ENCODE measurements at places on chromosomes 2 and 18. TPM values are rescaled to one million over a fixed set of nuclear protein-coding genes. Genes with fewer than 3 reads are reported as not detected.

The FBLN7 gene
- total RNA-seq, result 5.4 TPM

The IL37 gene
- total RNA-seq, result not detected

The EGR4 gene
- not detected for total RNA-seq

The ITGAV gene
- total RNA-seq, result 48.4 TPM

The RRM2 gene
- total RNA-seq, result 9.3 TPM

The TBR1 gene
- not detected for total RNA-seq

The FAHD2A gene
- 67.5 TPM for total RNA-seq

The WDR75 gene
- 19.5 TPM for total RNA-seq

The CHRND gene
- not detected for total RNA-seq

The C1QL2 gene
- not detected for total RNA-seq

The SLC14A1 gene
- total RNA-seq, result 0.26 TPM

The HOXD3 gene
- not detected for total RNA-seq

The GPR75 gene
- total RNA-seq, result 1.1 TPM

The TWIST2 gene
- total RNA-seq, result 0.15 TPM

The NYAP2 gene
- total RNA-seq, result not detected

The ADGRF3 gene
- total RNA-seq, result not detected

DNA sequence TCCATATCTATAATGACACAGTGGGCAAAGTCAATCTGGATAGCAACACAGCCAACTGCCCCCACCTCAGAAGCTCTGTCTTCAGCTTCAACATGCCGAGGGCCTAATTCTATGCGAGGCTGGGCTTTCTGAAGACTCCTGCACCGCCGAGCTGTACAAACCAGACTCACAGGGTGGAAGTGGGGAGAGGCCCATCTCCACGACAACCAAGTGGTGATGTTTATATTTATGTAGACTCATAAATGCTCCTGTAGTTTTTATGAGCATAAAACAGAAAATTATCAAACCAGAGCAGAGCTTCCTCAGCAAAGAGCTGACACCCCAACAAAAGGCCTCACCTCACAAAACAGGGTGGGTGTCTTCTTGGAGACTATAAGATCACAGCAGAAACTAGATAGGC lies 77.0 kb upstream of the LGALSL start:
- no peak for DNase-seq
- no peak overlapping the region for H3K4me3 ChIP-seq

DNA sequence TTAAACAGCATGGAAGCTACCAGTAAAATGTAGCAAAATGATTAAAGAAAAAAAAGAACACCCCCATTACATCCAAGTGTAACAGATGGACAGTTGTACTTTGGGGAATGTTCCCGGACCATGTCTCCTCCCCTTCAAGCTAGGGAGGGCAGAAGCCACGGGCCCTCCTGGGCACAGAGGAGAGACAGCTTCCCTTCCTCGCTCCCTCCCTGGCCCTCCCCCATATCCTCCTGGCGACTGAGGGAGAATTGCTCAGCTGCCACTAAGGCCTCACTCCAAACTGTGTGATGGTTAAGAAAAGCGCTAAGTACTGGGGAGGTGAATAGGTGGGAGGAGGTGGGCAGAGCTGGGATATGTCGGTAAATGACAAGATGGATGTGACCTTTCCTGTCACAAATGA lies 358.0 kb downstream of the HRH4 start:
- no peak for DNase-seq
- H3K27ac ChIP-seq, result no peak overlapping the region
- H3K4me1 ChIP-seq, result no peaks in the 10 kb centered on the region
- H3K4me3 ChIP-seq, result no peak overlapping the region
- no peaks in the 10 kb centered on the region for H3K36me3 ChIP-seq
- H3K27me3 ChIP-seq, result no peaks in the 10 kb centered on the region

DNA sequence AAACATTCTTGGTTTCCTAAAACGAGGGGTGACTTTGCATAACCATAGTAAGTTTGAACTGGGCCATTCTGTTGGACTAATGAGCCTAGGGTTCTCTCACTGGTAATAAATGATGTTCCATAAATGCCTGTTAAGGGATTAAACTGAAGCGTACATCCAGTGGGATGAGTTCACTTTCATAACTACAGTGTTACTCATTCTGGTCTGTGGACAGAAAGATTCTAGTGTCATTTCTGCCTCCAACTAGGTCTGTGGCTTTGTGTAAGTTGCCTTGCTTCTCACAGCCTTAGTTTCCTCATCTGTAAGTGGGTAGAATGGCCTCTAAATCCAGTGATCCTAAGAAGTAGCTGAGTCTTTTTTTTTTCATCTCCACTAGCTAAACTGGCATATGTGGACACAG lies 1860.6 kb upstream of the PIK3C3 start:
- no peaks in the 10 kb centered on the region for H3K36me3 ChIP-seq
- no peak for DNase-seq
- H3K4me1 ChIP-seq, result no peaks in the 10 kb centered on the region
- H3K4me3 ChIP-seq, result no peak overlapping the region
- no peaks in the 10 kb centered on the region for H3K27me3 ChIP-seq

- H3K27ac ChIP-seq, result no peak overlapping the region
- DNase-seq, result no peak
- H3K36me3 ChIP-seq, result no peaks in the 10 kb centered on the region
- H3K4me3 ChIP-seq, result no peak overlapping the region
- H3K4me1 ChIP-seq, result no peaks in the 10 kb centered on the region
- H3K27me3 ChIP-seq, result no peaks in the 10 kb centered on the region
Measured at GRCh38 chr18:44546954-44547353, 133.7 kb upstream of the SETBP1 start.

DNA sequence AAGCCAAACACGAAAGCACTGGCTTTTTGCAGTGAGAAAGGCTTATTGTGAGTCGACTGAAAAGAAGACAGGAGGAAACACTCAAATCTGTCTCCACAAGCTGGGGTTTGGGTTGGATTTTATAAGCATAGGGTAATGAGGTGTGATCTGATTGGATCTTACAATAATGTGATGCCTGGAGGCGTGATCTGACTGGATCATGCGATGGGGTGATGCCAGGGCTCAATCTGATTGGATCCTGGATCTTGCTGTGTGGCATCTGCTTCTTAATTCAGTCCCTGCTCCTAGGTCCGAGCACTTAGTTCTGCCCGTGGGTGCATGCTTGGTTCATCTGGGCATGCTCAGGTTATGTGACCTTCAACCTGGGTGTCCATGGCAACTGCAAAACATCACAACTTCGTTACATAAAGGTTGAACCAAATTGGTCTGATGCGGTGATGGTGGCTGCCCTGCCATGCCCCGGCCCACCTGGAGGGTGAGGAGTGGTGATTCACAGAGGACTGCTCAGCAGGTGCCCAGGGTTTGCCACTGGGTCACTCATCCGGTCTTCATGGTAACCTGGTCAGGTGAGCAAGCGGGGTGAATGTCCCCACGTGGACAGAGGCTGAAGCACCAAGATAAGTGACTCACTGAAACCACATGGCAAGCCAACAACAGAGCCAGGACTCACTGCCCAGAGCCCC lies 111.0 kb downstream of the KCNF1 start:
- DNase-seq, result no peak
- no peak overlapping the region for H3K27ac ChIP-seq
- H3K36me3 ChIP-seq, result no peaks in the 10 kb centered on the region
- no peaks in the 10 kb centered on the region for H3K27me3 ChIP-seq

DNA sequence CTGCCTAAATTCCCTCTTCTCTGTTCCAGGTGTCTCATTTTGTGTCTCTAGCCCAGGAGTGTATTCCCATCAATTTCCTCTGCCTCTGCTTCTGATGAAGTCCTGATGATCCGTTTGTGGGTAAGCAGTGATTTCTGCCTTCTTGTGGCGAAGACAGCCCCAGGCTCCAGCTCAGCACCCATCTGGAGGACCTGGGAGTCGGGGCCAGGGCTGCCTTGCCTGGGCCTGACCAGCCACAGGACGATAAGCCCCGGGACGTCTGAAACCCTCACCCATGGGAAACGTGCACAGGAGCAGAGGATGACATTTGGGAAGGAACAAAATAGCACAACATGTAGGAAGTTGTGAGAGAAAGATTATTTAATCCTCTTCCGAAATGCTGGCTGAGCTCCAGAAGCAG lies 206.9 kb downstream of the FBXO15 start:
- no peak overlapping the region for H3K4me3 ChIP-seq
- no peak for DNase-seq
- H3K27me3 ChIP-seq, result no peaks in the 10 kb centered on the region
- H3K36me3 ChIP-seq, result no peaks in the 10 kb centered on the region

DNA sequence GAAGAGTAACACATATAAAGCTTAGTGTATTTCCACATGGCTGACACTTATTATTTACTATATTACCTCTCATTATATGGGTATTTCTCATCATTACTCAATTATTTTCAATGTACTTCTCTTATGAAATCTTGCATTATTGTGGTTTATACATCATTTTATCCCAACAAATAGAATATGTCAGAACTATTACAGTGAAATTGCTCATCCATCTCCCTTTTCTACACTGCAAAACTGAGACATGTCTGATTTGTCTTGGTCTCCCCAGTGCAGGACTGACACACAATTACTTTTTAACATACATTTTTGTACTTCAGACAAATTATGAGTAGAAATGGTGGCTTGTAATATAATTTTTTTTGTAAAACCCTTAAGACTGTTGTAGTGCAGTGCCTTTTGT lies 600.9 kb downstream of the PLCL1 start:
- DNase-seq, result no peak
- H3K36me3 ChIP-seq, result no peaks in the 10 kb centered on the region
- no peaks in the 10 kb centered on the region for H3K4me1 ChIP-seq
- no peaks in the 10 kb centered on the region for H3K27me3 ChIP-seq
- no peak overlapping the region for H3K4me3 ChIP-seq

DNA sequence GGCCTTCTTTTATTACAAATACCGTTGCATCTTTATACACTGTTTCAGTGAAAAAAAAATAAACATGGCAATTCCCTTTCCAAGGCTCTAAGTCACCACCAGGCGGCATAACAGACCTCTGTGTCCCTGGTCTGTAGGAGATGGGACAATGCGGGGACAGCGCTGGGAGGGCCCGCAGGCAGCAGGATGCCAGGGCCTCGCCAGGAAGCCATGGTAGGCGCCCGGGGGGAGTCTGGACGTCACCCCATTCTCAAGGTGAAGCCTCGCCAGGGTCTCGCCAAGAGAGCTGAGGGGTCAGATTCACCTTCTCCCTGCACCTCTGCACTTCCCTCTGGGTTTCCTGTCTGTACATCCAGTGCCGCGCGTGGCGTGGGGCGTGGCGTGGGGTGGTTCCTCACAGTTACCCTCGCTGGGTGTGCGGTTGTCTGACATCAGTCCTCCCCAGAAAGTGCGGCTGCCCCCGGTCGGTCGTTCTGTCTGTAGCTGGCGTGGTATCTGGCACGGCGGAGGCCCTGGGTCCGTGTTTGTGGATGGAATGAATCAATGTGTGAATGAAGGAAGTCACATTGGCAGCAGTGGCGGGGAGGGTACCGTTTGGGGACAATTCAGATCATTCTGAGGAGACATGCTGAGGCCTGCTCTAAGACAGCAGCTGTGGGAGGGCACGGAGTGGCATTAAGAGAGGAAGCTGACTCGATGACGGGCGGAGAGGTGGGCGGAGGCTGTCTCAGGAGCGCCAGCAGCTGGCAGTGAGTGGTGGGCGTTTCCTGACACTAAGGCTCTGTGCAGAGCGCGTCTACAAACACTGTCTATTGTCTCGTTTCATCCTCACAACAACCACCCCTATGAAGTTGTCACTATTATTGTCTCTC lies 46.0 kb downstream of the LRRFIP1 start:
- peak overlapping the region; percentile 9 for H3K27ac ChIP-seq
- DNase-seq, result no peak
- H3K27me3 ChIP-seq, result no peaks in the 10 kb centered on the region
- no peaks in the 10 kb centered on the region for H3K4me1 ChIP-seq
- H3K4me3 ChIP-seq, result no peak overlapping the region

DNA sequence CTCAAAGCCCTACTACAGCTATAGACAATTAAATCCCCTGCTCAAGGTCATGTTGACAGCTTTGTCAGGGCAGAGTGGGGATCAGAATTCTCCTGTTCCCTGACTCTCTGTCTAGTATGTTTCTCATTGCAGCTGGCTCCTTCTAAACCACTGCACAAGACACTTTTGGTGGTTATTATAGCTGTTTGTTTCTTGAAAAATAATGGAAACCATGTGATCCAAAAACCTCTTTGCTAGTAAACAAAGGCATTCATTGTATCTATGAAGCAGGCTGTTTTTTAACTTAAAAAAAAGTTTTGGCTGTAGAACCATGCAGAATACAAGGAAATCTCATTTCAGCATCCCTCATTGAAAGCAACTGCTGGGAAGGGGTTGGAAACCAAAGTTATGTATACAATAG lies 352.5 kb upstream of the EPHA4 start:
- H3K27me3 ChIP-seq, result no peaks in the 10 kb centered on the region
- no peak overlapping the region for H3K27ac ChIP-seq
- DNase-seq, result no peak
- H3K36me3 ChIP-seq, result no peaks in the 10 kb centered on the region
- H3K4me3 ChIP-seq, result no peak overlapping the region
- no peaks in the 10 kb centered on the region for H3K4me1 ChIP-seq

DNA sequence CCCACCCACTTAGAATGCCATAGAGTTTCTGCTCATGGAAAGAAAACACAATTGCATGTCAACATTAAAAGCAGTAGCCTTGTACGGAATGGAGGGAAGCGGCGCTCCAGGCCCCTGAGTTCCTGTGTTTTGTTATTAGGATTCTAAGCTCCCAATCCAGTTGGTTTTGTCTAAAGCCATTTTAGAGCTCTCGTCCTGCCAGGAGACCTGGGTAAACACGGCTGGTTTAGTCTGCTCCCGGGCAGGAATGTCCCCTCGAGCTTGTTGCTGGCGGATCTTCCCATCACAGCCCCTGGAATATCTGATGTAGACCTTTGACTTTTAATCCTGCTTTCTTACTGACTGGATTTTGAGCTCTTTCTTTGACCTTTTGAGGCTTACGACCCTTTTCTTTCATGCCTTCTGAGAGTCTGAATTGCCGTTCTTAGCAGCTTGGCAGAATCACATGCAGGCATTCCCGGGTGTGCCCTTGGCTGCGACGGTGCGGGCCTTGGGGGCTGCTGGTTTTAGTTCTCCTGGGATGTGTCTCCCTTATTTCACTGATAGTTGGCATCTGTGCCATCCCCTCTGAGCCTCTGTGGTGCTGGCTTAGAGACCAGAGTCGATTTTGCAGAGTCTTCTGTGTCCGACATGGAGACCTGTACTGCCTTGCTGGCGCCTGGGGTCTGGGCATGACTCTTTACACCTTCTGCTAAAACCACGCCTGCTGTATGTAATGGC lies 25.4 kb downstream of the GREB1 start:
- no peak for DNase-seq
- no peak overlapping the region for H3K4me3 ChIP-seq
- no peaks in the 10 kb centered on the region for H3K27me3 ChIP-seq
- H3K36me3 ChIP-seq, result no peaks in the 10 kb centered on the region

GRCh38 chr2:136291871-136292270 lies 173.9 kb upstream of the CXCR4 start:
- H3K27ac ChIP-seq, result no peak overlapping the region
- no peaks in the 10 kb centered on the region for H3K36me3 ChIP-seq

DNA sequence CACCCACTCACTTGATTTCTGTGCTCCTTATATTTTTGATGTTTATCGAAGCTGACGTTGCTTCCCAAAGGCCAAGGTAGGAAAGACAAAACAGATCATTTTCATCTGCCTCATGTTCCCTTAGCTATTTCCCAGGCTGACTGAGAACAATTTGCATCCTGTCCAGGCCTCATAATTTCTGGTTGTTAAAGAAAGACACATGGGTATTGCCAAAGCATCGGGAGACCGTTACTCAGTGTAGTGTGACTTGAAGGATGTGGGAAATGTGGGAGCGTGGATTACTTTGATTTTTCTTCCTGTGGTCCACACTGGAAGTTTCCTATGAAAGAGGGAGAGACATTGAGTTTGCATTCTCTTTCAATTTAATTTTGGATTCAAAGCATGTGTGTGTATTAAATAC lies 204.6 kb downstream of the TRIB2 start:
- H3K36me3 ChIP-seq, result no peaks in the 10 kb centered on the region
- H3K27ac ChIP-seq, result no peak overlapping the region
- no peak overlapping the region for H3K4me3 ChIP-seq
- no peak for DNase-seq
- H3K4me1 ChIP-seq, result no peaks in the 10 kb centered on the region
- H3K27me3 ChIP-seq, result no peaks in the 10 kb centered on the region
